Activated CD8-positive, alpha-beta memory T cell treated with anti-CD3 and anti-CD28 coated beads for 4 hours (primary cell): ENCODE measurements at places on chromosomes 16 and 17.

GRCh38 chr17:40819528-40820125, 2.8 kb downstream of the KRT10 start:
- DNase-seq: no peak

- DNase-seq: no peak
Observed at GRCh38 chr17:73924114-73924908, 279.2 kb upstream of the RPL38 start.

DNA sequence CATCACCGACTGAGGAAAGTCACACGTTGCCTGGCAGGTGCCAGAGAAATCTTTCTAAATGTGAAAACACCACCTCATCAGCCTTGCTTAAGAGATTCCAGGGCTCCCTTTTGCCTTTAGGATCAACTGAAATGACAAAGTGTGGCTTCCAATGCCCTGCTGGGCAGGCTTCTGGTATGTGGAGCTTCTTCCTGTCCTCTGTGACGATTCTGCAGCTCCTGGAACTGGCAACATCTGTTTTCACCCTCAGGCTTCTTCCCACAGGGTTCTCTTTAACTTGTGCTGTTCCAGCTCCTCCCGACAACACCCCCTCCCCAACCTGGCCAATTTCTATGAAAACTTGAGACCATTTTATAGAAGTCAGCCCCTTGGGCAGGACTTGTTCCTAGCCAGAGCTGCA, 4.8 kb upstream of the ZDHHC1 start:
- no peak for DNase-seq

DNA sequence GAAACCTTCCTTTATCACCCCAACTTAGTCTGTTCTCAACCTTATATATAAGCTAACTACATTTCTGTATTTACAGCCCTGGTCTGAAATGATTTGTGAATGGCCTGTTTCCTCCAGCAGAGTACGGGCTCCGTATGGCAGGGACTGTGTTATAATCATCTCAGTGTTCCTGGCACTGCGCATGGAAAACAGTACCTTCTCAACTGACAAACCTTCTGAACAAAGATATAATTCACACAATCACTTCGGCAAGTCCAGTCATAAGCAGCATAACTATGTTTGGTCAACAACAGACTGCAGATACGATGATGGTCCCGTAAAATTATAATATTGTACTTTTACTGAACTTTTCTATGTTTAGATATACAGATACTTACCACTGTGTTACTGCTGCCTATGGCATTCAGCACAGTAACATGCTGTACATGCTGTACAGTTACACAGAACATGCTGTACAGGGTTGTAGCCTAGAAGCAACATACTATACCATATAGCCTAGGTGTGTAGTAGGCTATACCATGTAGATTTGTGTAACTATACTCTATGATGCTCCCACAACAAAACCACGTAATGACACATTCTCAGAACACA, 30.0 kb downstream of the ANKFY1 start:
- DNase-seq: no peak

DNA sequence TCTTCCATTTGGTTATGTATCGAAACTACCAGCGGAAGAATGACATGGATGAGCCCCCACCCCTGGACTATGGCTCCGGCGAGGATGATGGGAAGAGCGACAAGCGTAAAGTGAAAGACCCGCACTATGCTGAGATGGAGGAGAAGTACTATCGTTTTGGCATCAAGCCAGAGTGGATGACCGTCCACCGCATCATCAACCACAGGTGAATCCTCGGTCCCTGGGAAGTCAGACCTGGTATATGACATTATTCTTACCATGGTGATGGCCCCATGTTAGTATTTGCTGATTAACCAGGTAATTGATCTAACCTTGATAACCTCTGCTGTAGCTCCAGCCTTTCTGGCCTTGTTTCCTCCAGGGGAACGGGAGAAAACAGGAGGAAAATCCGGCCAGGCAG, 8.5 kb downstream of the CHD3 start:
- no peak for DNase-seq

GRCh38 chr16:89900885-89901284, 17.8 kb upstream of the MC1R start:
- DNase-seq: no peak

- DNase-seq: no peak
Observed at GRCh38 chr16:47150067-47150466, 6.3 kb upstream of the NETO2 start.

DNA sequence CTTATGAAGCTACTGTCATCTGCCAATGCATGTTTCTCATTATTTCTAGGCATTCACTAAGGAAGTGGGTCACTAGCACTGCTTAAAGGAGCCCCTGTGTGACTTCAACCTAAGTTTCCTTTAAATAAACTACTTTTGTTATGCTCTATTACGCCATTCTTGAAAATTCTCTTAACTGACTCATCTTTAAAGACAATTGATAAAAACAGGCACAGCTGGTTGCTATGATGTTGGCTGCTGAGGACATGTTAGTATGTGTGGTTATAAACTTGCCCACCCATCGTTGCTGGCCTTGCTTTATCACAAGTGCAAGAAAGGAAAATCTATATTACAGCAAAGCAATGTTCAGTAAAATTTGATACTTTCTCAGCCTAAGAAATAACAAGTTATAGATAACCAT, 75.8 kb upstream of the CNTNAP4 start:
- DNase-seq: no peak

- DNase-seq: no peak
Observed at GRCh38 chr17:75950421-75950820, 9.6 kb upstream of the FBF1 start.

GRCh38 chr17:49646391-49647255, 31.3 kb downstream of the SPOP start:
- no peak for DNase-seq

DNA sequence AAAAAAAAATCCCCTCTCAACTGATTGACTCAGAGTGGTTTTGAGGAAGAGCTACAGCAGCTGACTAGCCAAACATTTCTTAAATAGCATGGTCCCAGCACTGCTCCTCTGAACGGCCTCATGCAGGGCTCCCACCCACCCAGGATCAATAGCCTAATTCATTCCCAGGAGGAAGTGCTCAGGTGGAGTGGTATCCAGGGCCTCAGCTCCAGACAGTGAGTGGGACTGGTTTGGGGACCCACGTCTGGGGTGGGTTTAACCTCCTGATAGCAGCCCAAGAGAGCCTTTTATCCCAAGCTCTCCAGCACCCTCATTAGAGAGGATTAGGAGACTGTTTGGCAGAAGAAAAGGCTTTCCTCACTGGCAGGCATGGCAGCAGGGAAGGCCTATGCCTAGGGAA, 68.5 kb upstream of the CDH5 start:
- DNase-seq: no peak

- DNase-seq: peak; percentile 69
Observed at GRCh38 chr17:65099941-65100315, 37.2 kb upstream of the RGS9 start.
